ENCODE measurements at places on chromosomes 11 and 22. TPM values are rescaled to one million over a fixed set of nuclear protein-coding genes. Genes with fewer than 3 reads are reported as not detected.

PHLDA2 gene
- total RNA-seq, result 3.4 TPM

LRRN4CL gene
- total RNA-seq, result 0.12 TPM

CCDC89 gene
- total RNA-seq, result 0.90 TPM

TSGA10IP gene
- not detected for total RNA-seq

HTR3A gene
- not detected for total RNA-seq

DRD4 gene
- 1.7 TPM for total RNA-seq

UCP3 gene
- total RNA-seq, result 5.4 TPM

IL18 gene
- 0.35 TPM for total RNA-seq

SORL1 gene
- 66.3 TPM for total RNA-seq

KCNJ11 gene
- 0.29 TPM for total RNA-seq

FIBIN gene
- total RNA-seq, result not detected

TMEM191C gene
- total RNA-seq, result 1.5 TPM

TUB gene
- total RNA-seq, result 0.32 TPM

CDC42BPG gene
- total RNA-seq, result 1.1 TPM

SCN4B gene
- total RNA-seq, result 0.53 TPM

NDUFV1 gene
- total RNA-seq, result 220 TPM

E2F8 gene
- 21.1 TPM for total RNA-seq

LMO1 gene
- total RNA-seq, result 0.32 TPM

LDHAL6A gene
- total RNA-seq, result not detected

MICAL3 gene
- total RNA-seq, result 17.9 TPM

DCDC1 gene
- not detected for total RNA-seq

PTPN5 gene
- not detected for total RNA-seq

JAML gene
- total RNA-seq, result 369 TPM

PGR gene
- total RNA-seq, result not detected

SCARF2 gene
- total RNA-seq, result 1.4 TPM

NXPE1 gene
- not detected for total RNA-seq

APOL2 gene
- 64.5 TPM for total RNA-seq

OR8K3 gene
- not detected for total RNA-seq

CCDC116 gene
- 0.22 TPM for total RNA-seq

SAA4 gene
- not detected for total RNA-seq

ZNF74 gene
- total RNA-seq, result 11.7 TPM

CD3G gene
- total RNA-seq, result 125 TPM

KCNQ1OT1 gene
- 0.35 TPM for total RNA-seq

FXYD6 gene
- 0.25 TPM for total RNA-seq

APOL3 gene
- 55.6 TPM for total RNA-seq

APOA4 gene
- not detected for total RNA-seq

RGL4 gene
- 22.9 TPM for total RNA-seq

KCNJ5 gene
- not detected for total RNA-seq

TMPRSS13 gene
- total RNA-seq, result 3.2 TPM

SPON1 gene
- total RNA-seq, result 0.16 TPM

RASSF10 gene
- total RNA-seq, result not detected

TREH gene
- total RNA-seq, result not detected

FAT3 gene
- not detected for total RNA-seq

MFNG gene
- 116 TPM for total RNA-seq

ESAM gene
- 0.88 TPM for total RNA-seq

PANX2 gene
- total RNA-seq, result 8.0 TPM

KRTAP5-9 gene
- 0.21 TPM for total RNA-seq

FERMT3 gene
- 158 TPM for total RNA-seq

C11orf42 gene
- total RNA-seq, result not detected

ACRV1 gene
- total RNA-seq, result not detected
